ENCODE measurements at places on chromosomes 2 and 18.

DNA sequence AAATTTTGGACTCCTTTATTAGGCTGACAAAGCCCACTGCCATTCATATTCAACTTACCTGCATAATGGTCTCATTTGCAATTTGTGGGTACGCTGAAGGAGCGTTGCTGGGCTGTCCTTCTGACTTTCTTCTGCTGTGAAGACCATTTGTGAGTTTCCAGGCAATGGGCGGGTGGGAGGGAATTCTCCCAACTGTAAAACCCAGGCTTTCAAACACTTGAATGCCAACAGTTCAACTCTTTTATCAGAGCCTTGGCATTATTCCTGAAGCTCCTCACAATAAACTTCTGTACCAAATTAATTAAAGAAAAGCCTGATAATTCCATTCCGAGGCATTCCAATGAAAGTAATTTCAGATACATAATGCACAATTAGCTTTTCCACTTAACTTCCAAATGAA lies 35.2 kb upstream of the GPR39 start:
- no peak for DNase-seq

GRCh38 chr2:11865805-11866204 lies 119.4 kb downstream of the LPIN1 start:
- no peak for DNase-seq

GRCh38 chr2:11669454-11670291 lies at the start of gene NTSR2:
TSS of gene NTSR2 (minus strand) at chr2:11670195. CDS start at chr2:11670129, 66 bp downstream.
- DNase-seq: peak; percentile 59

GRCh38 chr2:20931346-20931745 lies 108.4 kb upstream of the LDAH start:
- no peak for DNase-seq

GRCh38 chr2:22893761-22894517 lies 491.0 kb upstream of the KLHL29 start:
- no peak for DNase-seq

GRCh38 chr18:46098616-46098933 lies 479 bp upstream of the ATP5F1A start:
- no peak for DNase-seq

- no peak for DNase-seq
These were observed 800.9 kb downstream of the BCL11A start for GRCh38 chr2:59752512-59752911.

- no peak for DNase-seq
These were observed 43.9 kb downstream of the TOGARAM2 start for GRCh38 chr2:29024882-29025430.

DNA sequence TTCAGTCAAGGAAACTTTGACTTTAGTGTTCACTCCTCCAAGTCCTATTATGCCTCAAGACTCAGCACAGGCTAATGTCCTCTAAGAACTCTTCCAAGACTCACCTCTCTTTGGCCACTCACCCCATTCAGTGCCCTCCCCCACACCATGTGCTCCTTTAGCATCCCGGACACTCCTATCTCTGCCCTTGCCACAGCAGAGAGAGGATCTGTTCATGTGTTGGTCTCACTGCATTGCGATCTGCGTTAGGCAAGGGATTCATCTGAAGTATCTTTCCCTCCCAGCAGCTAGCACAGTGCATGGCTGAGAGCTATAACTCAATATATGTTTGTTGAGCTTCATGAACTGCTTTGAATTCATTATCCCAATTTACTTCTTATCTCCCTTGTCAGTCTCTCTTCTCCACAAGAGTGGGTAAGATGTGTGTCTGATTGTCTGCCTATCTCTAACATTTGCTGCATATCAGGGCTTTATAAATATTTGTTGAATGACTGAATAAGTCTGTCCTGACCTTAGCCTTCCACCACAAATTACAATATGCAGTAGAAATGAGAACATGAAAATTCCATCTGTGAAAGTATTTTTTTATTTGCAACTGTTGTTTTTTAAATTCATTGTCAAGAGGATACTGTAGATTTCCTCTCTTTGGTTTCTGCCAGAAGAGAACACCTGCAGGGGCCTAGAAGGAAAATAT lies 179.9 kb upstream of the NCKAP5 start:
- DNase-seq: no peak

- DNase-seq: peak; percentile 28
These were observed 176.9 kb upstream of the MC4R start for GRCh38 chr18:60549338-60549960.

GRCh38 chr2:72561621-72562318 lies 264.1 kb downstream of the EXOC6B start:
- no peak for DNase-seq

GRCh38 chr18:57249883-57250282 lies 102.5 kb upstream of the ST8SIA3 start:
- DNase-seq: no peak

GRCh38 chr18:55048892-55049291 lies 89.6 kb upstream of the CCDC68 start:
- no peak for DNase-seq

DNA sequence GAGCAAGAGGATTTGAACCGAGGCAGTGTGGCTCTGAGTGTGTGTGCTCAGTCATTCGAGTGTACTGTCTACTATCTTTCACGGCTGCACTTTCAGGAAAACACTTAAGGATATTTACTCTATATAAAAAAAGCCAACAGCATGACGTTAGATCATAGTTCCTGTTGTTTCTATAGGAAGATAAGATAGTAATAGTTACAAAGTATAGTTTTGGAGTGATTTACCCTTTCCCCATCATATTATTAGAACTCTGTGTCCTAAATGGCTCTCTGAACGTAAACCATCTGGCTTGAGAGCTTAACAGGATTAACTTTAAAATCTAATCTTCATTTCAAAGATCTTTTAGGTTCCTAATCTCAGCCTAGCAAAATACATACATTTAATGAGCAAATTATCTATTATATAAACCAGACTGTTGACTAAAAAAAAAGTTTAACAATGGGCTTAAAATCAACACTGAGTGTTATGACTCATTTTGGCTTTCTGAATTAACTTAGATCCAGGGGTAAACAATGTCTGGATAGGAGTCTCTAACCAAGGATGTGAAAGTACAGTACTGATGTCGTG lies 150.3 kb upstream of the DNMT3A start:
- DNase-seq: no peak

GRCh38 chr2:111715987-111716904 lies 167.7 kb downstream of the ANAPC1 start:
- no peak for DNase-seq

GRCh38 chr2:218883491-218884490 lies 3.1 kb downstream of the WNT10A start:
- no peak for DNase-seq

GRCh38 chr18:57931038-57931437 lies 113.0 kb upstream of the NEDD4L start:
- no peak for DNase-seq

GRCh38 chr2:200578778-200579177 lies 7.0 kb upstream of the AOX1 start:
- no peak for DNase-seq

GRCh38 chr2:220396287-220396686 lies 768.9 kb downstream of the SLC4A3 start:
- DNase-seq: no peak

GRCh38 chr2:230932556-230933511 lies 7.8 kb upstream of the GPR55 start:
- no peak for DNase-seq

DNA sequence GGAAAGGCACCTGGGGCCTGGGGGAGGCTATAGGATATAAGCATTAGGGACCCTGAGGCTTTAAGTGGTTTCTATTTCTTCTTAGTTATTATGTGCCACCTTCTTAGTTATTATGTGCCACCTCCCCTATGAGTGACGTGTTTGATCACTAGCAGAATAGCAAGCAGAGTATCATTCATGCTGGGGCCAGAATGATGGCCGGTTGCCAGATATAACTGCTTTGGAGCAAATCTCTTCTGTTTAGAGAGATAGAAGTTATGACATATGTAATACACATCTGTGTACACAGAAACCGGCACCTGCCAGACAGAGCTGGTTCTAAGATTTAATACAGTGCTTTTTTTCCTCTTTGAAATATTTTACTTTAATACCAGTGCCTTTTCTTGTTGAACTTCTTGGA lies 29.4 kb downstream of the LIPG start:
- no peak for DNase-seq

DNA sequence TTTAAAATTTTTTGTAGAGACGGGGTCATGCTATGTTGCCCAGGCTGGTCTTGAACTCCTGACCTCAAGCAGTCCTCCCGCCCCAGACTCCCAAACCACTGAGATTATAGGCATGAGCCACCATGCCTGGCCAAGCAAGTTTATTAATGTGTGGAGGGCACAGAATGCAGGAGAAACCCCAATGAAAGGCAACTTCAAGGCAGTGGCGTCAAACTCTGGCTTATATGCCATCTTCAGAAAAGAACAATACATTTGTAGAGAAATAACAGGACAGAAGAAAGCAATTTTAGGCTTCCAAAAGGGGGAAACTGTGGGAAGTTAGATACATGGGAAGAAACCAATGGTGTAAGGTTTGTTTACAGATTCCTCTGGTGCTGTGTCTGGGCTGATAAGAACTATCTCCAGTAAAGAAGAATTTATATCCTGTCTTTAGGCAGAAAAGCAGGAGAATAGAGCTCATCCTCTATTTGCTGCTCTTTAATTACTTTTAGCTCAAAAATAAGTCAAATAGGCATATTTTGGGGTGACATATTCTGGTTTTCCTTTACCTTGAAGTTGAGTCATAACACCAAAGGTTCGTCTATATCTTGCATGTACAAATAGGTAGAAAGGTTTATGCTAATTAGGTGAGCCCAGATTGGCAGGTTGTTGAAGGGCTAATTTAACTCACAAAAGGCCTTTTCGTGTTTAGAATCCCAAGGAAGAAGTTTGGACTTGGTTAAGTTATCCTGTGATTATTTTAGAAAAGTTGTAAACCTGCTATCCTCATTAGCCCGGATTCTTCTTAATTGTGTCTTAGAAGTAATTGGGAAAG lies 26.0 kb upstream of the TMEM214 start:
- DNase-seq: no peak

DNA sequence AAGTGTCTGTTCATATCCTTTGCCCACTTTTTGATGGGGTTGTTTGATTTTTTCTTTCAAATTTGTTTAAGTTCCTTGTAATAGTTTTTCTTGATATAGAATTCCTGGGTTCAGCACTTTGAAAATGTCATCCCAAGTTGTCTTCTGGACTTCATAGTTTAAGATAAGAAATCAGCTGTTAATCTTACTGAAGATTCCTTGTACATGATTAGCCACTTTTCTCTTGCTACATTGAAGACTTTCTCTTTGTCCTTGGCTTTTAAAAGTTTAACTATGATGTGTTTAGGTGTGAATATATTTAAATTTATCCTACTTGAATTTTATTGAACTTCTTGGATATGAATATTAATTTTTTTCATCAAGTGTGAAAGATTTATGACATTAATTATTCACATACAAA lies 387.2 kb upstream of the CWC22 start:
- DNase-seq: no peak

DNA sequence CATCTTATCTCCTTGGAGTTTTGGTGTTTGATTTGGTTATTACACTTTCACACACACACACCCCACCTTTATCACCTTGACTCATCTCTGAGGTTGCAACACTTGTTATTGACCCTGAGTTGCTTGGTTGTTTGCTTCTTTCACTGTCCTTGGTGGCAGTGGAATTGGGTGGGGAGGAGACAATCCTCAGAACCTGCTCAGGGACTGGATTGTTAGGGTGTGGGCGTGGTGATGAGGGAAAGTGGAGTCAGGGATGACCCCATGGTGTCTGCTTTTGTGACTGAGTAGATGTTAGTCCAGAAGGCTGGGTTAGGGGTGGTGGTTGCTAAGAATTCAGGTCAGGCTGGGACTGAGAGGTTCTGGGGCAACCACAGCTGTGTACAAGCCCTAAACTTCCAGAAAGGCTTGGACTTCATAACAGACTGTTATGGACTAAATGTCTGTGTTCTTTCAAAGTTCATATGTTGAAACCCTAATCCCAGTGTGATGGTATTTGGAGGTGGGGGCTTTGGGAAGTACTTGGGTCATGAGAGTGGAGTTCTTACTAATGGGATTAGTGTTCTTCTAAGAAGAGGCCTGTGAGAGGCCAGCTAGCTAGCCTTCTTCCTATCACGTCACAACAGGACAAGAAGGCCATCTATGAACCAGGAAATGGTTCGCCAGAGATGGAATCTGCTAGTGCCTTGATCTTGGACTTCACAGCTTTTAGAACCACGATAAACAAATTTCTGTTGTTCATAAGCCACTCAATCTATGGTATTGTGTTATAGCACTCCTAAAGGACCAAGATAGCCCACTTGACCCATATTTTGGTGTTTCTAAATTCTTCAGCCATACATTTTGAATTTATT lies 3.4 kb upstream of the DIS3L2 start:
- DNase-seq: no peak

GRCh38 chr2:40318921-40319320 lies 133.0 kb downstream of the SLC8A1 start:
- no peak for DNase-seq

DNA sequence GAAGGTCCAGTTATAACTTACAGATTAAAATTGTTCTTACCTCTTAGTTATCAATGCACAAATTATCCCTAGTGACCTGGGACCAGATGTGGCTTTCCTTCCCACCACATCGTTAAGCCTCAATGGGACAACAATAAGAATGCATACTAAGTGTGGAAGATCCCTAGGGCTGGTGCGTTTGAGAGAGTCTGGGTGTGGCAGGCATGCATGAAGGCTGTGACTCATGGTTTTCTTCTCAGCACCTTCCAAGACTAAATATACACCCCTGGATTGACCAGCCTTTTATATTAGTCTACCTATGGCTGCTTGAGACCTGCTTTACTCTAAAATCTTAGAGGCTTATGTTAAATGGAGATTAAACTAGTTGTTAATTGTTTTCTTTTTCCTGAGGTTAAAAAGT lies 261.7 kb upstream of the SLC14A2 start:
- no peak for DNase-seq

DNA sequence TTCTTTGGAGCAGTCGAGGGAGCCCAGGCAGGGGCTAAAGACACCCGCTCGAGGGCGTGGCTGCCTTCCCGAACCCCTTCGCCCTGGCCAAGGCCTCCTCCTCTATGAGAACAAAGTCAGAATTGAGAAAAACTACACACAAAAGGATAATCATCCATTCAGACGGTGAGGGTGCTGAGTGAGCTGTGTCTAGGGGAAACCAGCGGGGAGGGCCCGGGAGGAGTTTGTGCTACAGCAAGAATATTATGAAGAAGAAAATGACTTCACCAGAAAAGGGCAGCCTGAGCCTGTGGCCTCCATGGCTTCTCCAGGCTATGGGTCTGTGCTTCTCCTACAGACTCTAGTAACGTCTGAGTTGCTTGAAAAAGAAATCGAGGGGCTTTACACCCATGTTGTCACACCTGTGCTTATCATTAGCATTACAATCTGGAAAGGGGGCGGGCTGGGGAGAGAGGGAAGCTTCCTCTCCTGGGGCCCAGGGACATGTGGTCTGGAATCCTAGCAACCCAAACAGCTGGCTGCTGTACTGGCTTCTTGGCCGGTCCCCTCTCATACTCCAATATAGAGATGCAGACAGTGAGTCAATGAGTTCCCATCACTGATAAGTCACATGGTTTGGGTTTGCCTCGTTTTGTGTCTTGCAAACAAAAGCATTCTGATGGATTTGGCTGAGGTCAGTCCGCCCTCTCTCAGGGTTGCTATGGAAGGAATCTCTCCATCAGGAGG lies 52.0 kb upstream of the ARL4C start:
- DNase-seq: no peak
